ENCODE measurements at places on chromosomes 4 and X.

GRCh38 chr4:108126806-108127205 lies 41.9 kb downstream of the LEF1 start:
- no peak for DNase-seq

- peak; percentile 35 for DNase-seq
Observed at GRCh38 chrX:15356444-15356843, 21.1 kb upstream of the PIGA start.

- no peak for DNase-seq
Observed at GRCh38 chr4:106231931-106232330, 84.1 kb downstream of the TBCK start.

GRCh38 chr4:76232681-76233080 lies 18.8 kb upstream of the FAM47E start:
- DNase-seq: peak; percentile 35

- DNase-seq: no peak
Observed at GRCh38 chr4:105707782-105708180, 708 bp downstream of the INTS12 start.

GRCh38 chr4:186844059-186844681 lies 120.5 kb upstream of the FAT1 start:
- peak; percentile 78 for DNase-seq

DNA sequence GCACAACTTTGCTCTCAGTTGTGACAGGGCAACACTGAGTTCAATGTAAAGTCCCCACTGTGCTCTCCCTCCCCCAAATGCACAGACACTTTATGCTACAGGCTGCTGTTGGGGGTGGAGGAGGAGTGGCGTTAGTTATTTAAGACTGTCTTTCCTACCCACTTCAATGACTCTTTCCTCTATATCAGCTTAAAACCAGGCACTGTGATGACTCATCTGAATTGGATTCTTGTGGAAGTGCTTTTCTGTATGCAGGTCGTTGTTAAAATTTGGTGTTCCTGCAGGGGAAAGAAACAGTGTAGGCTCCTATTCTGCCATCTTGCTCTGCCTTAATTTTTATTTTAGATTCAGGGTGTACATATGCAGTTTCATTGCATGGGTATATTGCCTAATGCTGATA lies 1157.2 kb upstream of the ADGRL3 start:
- peak; percentile 18 for DNase-seq

GRCh38 chr4:159248384-159249178 lies 145.7 kb downstream of the RAPGEF2 start:
- peak; percentile 88 for DNase-seq

GRCh38 chrX:134013524-134013923 lies 28.1 kb upstream of the GPC3 start:
- DNase-seq: no peak

- DNase-seq: peak; percentile 74
Observed at GRCh38 chr4:156594624-156595023, 377.0 kb downstream of the PDGFC start.

DNA sequence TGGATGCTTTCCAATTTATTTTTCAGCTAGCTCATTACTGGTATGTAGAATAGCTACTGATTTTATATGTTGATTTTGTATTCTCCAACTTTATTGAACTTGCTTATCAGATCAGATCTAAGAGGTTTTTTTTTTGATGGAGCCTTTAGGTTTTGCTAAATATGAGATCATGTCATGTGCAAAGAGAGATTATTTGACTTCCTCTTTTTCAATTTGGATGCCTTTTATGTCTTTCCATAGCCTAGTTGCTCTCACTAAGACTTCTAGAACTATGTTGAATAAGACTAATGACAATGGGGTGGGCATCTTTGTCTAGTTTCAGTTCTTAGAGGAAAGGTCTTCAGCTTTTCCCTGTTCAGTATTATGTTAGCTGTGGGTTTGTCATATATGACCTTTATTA lies 11.7 kb downstream of the MAGEE1 start:
- no peak for DNase-seq

GRCh38 chr4:71235311-71236201 lies 103.3 kb upstream of the SLC4A4 start:
- DNase-seq: peak; percentile 34

GRCh38 chr4:15882675-15883086 lies 55.9 kb downstream of the FGFBP1 start:
- DNase-seq: peak; percentile 76

DNA sequence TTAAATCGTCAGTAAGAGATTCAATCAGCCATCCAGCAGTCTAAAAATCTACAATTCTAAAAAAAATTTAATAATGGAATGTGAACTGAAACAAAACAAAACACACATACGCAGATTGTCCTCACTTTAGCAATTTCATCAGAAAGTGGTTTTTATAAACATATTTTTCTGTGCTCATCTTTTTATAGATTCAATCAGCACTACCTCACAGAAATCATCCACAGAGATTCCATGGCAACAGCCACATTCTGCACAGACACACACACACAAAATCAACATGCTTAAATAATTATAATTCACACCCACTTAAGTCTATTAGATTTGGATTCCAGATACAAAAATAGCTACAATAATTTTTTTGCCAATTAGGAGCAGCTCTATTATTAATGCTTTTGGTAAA lies 149.0 kb upstream of the KCNIP4 start:
- no peak for DNase-seq

- DNase-seq: no peak
Observed at GRCh38 chrX:68273887-68274286, 159.4 kb downstream of the OPHN1 start.

GRCh38 chrX:119156241-119156640 lies 28.6 kb upstream of the KIAA1210 start:
- DNase-seq: no peak

GRCh38 chr4:87895964-87896621 lies 63.3 kb downstream of the MEPE start:
- DNase-seq: peak; percentile 31

DNA sequence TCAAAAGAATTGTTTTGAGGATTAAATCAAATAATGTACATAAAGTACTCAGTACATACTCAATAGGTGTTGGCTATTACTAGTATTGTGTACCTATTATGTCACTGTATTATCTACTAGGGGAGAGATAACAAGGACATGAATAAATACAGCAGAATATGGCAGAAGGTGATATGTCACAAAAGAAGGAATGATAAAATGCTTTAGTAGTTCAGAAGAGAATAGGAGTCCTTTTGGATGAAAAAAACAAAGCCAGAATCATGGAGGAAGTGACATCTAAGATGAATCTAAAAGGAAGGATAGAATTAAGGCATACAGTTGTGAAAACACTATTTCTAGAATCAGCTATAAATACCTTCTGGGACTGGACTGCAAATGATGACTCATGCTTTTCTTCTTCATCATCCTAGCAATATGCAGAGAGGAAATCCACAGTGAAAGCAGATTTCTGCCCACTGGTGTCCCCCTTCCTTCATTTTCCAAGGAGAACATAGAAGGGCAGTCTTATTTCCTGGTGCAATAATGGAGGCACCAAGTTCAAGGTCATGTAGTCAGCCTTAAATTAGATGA lies 98.7 kb downstream of the GLUD2 start:
- peak; percentile 1 for DNase-seq

DNA sequence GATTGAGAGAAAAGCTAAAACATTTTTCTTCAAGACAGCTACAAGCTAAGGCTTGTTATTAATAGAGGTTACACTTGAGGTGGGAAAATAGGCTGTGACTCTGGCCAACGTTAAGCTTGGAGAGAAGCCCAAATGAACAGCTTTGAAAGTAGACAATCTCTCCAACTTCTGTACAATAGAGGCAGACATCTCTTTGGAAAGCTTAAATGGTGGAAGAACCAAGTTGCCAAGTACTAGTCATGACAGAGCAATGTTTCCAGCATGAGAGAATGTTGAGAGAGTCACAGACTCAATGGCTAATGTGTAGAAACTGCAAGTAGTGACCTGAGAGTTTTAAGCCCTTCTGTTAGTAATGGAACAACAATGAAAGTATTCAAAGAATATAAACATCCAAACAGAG lies 298.1 kb downstream of the INPP4B start:
- DNase-seq: no peak

DNA sequence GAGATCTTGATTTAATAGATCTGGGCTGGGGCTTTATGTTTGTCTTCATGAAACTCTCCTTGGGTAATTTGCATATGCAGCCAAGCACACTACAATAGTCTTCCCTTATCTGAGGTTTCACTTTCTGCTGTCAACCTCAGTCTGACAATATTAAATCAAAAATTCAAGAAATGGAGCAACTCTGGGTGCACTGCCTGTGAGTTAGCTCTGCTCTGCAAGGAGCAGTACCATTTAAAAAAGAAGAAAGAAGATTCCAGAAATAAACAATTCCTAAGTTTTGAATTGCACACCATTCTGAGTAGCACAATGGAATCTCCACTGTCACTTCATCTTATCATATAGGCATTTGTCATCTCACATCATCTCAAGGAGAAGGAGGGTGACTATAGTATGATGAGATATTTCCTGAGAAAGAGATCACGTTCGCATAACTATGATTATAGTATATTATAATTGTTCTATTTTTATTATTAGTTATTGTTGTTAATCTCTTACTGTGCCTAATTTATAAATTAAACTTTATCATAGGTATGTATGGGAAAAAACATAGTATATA lies 9.4 kb downstream of the FNIP2 start:
- DNase-seq: no peak

DNA sequence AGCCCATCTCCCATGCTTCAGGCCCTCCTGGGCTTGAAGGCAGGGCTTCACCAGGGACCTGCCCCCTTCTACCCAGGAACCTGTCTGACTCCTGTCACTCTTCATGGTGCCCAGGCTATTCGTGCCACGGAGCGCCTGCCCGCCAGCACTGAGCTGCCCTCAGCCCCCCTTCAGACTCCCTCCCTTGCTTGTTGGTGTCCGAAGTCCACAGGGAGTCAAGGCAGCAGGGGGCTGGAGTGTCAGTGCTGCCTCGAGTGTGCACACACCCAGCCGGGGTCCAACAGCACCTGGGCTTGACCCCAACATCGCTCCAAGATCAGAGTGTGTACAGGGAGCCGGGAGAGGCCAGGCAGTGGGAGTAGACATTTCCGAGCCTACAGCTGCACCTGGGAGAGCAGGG lies 59.8 kb downstream of the TBCK start:
- DNase-seq: no peak

- DNase-seq: no peak
Observed at GRCh38 chr4:13171292-13172057, 312.7 kb downstream of the RAB28 start.

- peak; percentile 27 for DNase-seq
Observed at GRCh38 chr4:95833711-95834194, 6.1 kb upstream of the PDHA2 start.

GRCh38 chr4:94523617-94524016 lies 71.9 kb downstream of the PDLIM5 start:
- DNase-seq: no peak

DNA sequence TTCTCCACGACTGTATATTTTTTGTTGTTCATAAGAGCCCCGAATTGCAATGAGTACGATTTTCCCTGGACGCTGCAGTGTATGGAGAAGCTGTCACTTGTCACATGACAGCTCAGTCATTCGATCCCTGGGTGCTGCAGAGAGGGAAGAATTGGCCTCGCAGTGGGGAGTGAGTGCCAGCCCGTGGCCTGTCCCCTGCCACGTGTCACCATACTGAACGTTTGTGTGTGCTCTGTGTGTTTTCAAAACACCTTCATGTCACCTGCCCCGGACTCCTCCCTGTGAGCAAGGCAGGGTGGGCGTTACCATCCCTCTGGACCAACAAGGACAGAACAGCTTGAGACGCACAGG lies 77.9 kb downstream of the TBL1X start:
- DNase-seq: no peak

DNA sequence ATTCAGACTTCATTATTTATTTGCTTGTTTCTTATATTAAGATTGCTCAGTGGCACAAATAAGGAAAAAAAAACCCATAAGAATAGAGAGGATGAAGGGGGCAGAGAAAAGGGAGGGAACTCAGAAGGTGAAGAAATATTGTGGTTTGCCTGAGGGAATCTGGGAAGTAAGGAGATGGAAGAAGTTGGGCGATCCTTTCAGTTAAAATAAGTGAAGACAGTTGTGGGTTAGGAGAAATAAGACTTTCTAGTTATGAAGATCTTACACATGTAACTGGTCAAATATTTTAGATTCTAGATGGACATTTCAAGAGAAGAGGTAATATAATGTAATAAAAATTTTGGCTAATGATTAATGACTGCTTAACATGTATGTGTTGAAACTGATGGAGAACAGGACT lies 138.7 kb upstream of the LIMCH1 start:
- no peak for DNase-seq

GRCh38 chrX:115233497-115234455 lies at the start of gene LRCH2:
TSS of gene LRCH2 (minus strand) at chrX:115234096. CDS start at chrX:115234041, 55 bp downstream.
- peak; percentile 85 for DNase-seq

DNA sequence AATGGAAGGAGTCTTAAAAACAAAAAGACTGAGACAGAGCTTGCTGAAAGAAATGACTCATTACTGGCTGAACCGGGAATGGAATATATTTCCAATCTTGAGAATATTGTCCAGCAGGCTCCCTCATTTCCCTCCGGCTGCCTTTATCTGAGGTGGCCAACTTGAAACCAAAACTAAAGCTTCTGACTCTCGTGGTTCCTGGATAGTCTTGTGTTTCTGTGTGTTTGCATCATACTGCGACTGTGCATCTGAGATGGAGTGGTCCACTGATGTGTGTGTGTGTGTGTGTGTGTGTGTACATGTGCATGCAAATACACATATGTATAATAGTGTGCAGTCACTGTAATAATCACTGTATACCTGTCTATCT lies 145.6 kb upstream of the SCML1 start:
- DNase-seq: peak; percentile 43

DNA sequence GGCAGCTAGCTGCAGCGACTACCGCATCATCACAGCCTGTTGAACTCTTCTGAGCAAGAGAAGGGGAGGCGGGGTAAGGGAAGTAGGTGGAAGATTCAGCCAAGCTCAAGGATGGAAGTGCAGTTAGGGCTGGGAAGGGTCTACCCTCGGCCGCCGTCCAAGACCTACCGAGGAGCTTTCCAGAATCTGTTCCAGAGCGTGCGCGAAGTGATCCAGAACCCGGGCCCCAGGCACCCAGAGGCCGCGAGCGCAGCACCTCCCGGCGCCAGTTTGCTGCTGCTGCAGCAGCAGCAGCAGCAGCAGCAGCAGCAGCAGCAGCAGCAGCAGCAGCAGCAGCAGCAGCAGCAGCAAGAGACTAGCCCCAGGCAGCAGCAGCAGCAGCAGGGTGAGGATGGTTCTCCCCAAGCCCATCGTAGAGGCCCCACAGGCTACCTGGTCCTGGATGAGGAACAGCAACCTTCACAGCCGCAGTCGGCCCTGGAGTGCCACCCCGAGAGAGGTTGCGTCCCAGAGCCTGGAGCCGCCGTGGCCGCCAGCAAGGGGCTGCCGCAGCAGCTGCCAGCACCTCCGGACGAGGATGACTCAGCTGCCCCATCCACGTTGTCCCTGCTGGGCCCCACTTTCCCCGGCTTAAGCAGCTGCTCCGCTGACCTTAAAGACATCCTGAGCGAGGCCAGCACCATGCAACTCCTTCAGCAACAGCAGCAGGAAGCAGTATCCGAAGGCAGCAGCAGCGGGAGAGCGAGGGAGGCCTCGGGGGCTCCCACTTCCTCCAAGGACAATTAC lies 1.4 kb downstream of the AR start:
- DNase-seq: peak; percentile 30

- no peak for DNase-seq
Observed at GRCh38 chr4:9901257-9901656, 119.8 kb downstream of the DRD5 start.

GRCh38 chrX:1835056-1835455 lies 220.2 kb downstream of the ASMT start:
- no peak for DNase-seq
